ENCODE measurements at places on chromosomes 4 and X.

DNA sequence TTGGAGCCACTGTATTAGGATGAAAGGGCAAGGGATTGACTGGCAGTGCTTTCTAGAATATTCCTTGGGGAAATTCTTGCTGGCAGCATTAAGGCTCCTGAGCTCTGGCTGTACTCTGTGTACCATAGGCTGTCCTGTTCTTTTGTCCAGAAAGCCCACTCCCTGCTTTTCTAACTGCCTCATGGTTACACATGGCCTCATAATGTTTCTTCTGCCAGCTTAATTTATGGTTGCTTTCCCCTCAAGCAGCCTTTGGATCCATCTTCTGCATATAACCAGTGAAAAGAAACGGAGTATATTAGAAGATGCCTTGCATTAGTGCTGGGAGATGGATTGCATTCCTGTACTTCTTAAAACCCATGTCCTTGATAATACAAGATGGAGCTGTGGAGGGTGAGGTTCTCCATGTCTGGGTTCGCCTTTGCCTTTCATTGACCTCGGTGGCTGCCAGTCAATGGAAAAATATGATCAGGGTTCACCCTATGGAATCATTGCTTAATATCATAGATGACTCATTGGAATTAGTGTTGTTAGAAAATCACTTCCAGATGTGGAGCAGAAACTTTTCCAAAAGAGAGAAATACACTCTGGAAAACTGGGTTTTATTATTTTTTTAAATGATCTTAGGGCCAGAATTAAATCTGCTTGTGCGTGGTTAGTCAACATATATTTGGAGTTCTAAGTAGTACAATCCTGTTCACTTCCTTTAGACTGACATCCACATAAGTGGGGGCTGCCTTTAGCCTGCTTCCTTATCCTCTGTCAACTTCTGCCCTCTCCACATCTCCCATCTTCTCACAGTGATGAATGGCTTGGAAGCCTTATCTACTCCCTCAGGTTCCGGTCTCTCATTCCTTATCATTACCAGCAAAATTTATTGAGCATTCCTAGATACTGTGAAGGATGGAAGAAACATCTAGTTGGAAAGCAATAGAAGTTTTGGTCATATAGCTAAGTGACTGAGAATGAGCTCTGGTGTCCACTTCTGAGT is 24.9 kb downstream of the DOCK11 start:
- no peak for DNase-seq

- no peak for DNase-seq
Observed at GRCh38 chr4:57151481-57151880, 41.3 kb upstream of the IGFBP7 start.

DNA sequence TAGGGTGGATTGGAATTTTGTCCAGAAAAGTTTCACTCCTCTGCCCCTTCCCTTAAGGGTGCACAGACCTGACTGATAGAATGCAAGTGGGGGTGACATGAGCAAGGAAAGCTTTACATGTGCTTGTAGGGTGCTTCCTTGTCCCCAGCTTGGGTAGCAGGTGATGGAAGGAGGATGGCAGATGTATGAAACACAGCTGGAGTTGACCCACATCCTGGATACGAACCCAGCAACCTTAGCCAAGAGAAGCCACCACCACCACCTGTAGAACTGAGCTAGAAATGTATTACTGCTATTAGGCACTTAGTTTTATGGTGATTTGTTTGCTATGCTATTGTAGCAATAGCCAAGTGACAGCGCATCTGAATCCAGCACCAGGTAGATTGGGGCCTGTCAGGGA is 227.4 kb downstream of the HS3ST1 start:
- DNase-seq = no peak

- no peak for DNase-seq
Observed at GRCh38 chrX:65643531-65644052, 23.9 kb upstream of the MSN start.
